Stimulated activated CD8-positive, alpha-beta memory T cell treated with anti-CD3 and anti-CD28 coated beads, Interleukin-15, amount 100 ng/mL, for 24 hours (primary cell): ENCODE measurements at places on chromosomes 2 and 18.

DNA sequence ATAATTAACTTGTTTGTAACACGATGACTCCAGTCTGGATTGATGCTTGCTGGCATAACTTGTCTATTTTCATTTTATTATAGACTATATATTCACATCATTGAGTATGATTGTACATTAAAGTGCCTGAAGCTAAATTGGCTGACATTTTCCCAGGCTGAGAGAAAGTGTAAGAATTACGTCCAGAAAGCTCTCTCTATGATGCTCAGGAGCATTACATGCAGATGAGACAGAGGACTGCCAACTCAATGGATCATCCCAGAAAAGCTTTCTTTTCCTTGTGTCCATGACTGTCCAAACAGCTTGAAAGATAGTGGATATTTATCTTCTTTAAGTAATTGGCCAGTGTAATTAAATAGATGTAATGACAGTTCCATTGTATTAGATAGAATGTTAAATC is 1372.2 kb upstream of the TMEFF2 start:
- no peak for DNase-seq

- no peak for DNase-seq
These were observed 161.8 kb downstream of the LNPK start for GRCh38 chr2:175840256-175840655.

DNA sequence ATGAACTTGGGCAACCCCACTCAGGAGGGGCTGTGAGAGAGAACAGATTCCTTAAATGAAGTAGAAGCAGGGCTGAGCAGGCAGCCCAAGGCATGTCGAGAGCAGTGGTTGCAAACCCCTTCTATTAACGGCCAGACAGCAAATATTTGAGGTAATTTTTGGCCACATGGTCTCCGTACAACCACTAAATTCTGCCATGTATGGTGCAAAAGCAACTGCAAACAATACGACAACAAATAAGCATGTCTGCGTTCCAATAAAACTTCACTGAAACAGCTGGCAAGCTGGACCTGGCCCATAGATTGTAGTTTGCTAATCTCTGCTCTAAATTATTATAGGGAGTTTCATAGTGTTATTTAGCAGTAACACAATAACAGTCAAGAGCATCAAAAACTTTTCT is 217.0 kb upstream of the ZNF521 start:
- no peak for DNase-seq

DNA sequence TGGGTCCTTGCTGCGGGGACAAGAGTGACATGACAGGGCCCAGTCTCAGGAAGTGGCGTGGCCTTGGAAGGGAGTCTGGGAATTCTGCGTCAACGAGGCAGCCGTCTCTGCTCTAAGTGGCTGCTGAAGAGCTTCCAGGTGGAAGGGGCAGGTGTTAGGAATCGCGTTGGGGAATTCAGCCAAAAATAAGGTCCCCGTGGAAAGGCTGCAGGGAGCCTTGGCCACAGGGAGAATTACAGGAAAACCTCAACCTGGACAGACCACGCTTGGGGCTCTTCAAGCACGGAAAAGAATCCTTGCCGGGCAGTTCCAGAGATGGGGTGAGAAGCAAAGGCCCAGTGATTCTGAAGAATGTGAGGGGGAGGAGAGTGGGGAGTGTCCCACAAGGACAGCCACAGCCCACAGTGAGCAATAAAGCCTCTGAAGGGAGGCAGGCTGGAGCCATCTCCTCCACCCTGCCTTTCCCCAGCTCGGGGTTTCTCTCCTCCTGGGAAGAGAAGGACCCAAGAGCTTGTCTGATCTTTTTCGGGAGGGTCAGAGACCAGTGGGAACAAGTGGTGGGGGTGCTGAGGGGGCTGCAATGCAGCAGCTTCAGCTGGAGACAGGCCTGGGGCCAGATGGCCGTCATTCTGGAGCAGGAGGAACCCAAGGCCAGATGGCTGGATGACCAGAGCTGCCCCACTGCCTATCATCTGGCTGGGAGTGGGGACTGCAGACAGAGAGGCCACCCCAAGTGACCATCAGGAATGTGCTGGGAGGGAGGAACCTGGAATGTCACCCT is 106.4 kb upstream of the SMAD2 start:
- no peak for DNase-seq

- no peak for DNase-seq
These were observed 26.5 kb upstream of the ABI2 start for GRCh38 chr2:203301667-203302066.

DNA sequence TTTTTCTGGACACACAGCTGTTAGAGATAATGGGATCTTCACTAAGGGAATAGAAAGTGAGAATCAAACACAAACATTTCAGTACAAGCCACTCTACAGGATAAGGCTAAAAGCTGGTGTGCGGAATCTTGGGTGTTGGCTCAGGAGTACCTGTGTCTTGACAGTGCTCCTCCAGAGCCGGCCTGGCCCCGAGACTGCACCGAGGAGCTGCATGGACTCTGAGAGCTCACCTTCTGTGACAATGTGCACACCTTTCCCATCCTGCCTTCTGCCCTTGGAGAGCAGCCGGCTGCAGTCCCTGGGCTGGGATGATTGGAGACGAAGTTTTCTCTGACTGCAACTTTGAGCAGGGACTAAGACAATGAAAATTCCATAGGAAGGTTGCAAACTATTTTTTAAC is 89.1 kb downstream of the TMEM182 start:
- DNase-seq: no peak

DNA sequence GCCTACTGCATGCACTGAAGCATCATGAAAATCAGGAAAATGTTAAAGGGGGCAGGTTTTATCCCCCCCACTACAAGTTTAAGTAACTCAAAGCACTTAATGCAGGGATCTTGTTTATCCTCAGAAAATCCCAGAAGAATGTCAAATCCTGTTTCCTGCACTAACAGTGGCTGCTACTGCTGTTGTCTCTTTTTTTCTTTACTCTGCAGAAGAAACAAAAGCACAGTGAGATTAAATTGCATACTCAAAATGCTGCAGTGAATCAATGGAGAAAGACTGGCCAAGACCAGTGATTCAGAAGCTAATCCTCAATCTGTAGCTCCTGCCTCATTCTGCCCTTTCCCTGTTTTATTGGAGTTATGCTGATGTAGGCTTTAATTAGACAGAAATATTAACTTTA is 332.3 kb upstream of the FIGN start:
- DNase-seq: no peak
